Dermis blood vessel endothelial cell (primary cell): ENCODE measurements at places on chromosomes 7 and 10.

- DNase-seq: no peak
Observed at GRCh38 chr7:150406567-150407421, 27.7 kb downstream of the ZNF775 start.

- DNase-seq: no peak
Observed at GRCh38 chr7:5495581-5496375, 72.1 kb upstream of the TNRC18 start.

GRCh38 chr7:77903597-77903996, 105.0 kb downstream of the PHTF2 start:
- DNase-seq: peak; percentile 1

DNA sequence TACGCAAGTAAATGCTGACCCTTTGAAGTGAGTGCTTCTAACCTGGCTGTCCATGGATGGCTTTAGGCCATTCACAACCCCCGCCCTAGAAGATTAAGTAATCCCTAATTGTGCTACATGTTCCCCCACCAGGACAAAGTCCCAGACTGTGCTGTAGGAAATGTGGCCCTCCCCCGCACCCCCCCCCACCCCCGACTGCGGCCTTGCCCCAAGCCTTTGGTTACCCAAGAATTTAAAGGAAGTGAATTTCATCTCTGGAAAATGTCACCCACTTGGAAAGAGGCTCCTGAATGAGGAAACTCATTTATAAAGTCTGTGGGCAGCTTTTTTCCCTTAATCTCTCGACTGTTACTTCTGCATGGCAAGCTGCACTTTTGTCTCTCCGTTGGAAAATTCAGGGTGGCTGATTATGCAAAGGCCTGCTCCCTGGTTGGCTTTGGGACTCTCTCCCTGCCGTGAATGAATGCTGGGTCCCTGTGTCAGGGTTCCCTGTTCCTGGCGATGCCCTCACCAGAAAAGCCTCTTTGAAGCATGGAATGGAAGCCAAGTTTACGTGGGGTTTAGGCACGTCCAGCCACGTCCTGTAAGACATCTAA, 31.4 kb upstream of the AQP1 start:
- no peak for DNase-seq
